ENCODE measurements at places on chromosomes 7 and 10.

DNA sequence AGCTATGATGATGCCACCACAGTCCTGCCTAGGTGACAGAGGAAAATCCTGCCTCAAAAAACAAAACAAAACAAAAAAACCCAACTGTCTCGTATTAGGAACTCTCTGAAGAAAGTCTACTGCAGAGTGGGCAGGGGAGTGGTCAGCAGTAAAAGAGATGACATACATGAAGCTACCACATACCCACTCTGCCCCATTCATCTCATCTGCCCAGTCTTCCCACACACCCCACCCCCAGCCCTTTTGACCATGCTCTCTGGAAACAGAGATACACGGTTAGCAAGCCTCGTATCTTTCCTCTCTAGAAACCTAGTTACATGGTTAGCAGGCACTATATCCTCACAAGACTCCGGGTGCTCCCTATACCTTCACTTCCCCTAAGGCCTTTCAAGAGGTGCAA, 8.3 kb downstream of the SLC37A3 start:
- DNase-seq, result no peak

GRCh38 chr7:37831244-37831643, 17.2 kb upstream of the NME8 start:
- no peak for DNase-seq

DNA sequence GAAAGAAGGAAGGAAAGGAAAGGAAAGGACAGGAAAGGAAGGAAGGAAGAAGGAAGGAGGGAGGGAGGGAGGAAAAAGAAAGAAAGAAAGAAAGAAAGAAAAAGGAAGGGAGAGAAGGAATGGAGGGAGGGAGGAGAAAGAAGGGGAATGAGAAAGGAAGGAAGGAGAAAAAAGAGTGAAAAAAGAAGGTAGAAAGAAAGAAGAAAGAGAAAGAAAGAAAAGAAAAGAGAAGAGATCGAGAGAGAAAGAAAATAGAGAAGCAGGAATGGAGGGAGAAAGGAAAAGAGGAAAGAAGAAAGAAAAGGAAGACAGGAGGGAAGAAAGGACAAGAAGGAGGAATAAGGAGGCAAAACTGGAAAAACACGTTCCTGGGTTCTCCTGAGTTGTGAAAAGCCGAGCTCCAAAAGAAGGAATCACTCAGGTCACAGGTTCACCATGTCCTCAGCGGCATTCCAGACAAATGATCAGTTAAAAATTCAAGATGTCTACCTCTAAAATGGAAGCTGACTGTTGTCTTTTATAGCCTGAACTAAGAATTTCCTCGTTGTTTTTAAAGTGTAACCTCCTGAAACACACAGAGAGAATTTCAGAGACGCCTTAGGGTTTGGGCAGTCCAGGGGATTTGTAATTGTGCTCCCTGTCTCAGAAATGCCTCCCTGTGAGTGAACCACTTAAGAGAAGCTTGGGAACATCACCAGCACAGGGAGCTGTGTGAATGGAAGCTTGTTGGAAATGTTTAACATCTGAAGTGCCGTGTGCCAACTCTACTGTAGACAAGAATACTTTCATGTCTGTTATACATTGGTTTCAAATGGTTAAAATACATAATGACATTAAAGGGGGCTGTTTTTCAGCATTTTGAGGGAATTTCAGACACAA, 80.7 kb downstream of the INHBA start:
- no peak for DNase-seq

- DNase-seq, result no peak
Measured at GRCh38 chr7:22574754-22575520, 74.9 kb upstream of the STEAP1B start.

- DNase-seq, result peak; percentile 59
Measured at GRCh38 chr10:90592638-90593302, 265.1 kb downstream of the HTR7 start.

DNA sequence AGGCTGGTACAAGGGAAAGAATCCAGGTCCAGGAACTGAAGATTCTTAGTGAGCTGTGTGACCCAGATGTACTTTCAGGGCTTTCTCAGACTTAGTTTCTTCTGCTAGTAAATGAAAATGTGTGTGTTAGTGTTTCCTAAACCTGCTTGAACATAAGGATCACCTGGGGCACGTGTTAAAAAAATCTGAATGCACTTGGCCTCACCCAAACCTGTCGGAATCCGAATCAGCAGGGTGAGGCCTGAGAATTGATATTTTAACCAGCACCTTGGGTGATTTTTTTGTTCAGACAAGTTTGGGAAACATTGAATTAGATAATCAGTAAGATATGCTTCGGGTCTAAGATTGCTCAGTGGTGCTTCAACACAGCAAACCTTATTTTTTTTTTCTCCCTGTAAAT, 59.7 kb downstream of the ZNF365 start:
- no peak for DNase-seq

DNA sequence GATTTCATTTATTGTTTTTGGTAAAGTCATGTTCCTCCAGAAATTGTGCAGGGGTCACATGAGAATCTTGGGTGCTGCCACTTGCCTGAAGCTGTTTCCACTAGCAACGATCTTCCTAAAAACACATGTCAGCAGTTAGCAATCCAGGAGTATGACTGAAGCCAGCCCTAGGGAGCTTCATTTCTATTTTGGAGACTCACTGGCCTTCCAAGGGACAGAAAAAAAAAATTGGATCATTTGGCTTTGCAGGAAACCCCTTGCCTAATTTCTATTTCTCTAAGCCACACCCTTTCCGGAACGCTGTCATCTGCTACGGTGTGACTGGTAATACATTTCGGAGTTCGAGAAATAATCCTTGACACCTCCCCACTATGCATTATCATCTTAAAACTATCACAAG, 204.7 kb downstream of the TAX1BP1 start:
- no peak for DNase-seq

GRCh38 chr7:116322541-116322940, 112.2 kb downstream of the TES start:
- DNase-seq, result no peak

DNA sequence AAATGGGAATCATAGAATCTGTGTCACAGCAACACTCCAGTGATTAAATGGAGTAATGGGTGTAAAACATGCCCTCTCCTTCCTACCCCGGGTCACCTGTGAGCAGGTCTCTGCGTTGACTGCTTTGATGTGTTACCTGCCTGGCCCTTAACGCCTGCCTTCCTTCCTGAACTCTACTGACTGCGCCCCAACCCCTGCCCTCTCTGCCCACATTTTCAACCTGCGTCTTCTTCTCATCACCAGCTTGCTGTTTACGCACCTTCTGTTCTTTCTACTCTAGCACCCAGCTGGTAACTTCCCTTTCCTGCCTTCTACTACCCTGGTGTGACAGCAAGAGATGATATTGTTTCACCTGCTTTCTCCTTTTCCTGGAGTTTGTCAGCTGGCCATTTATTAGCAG, 303.0 kb upstream of the LRGUK start:
- DNase-seq, result no peak

DNA sequence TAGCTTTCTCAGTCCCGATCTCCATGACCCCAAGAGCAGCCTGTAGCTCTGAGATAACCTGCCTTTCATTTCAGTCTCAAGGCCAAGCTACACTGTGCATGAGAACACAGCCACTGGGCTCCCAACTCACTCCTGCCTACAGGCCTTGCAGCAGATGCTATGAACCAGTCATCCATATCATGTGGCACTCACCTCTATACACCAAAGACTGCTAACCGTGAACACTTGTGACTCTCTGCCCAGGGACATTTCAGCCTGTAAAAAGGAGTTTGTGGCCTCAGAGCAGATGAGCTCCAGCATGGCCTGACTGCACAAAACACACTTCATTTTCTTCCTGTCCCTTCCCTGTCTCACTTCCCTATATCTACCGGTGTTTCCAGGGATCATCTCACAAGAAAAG, 56.9 kb upstream of the NPY start:
- DNase-seq, result no peak

- no peak for DNase-seq
Measured at GRCh38 chr10:4280461-4281189, 495.6 kb upstream of the KLF6 start.

GRCh38 chr7:80466636-80467035, 45.2 kb downstream of the GNAT3 start:
- DNase-seq, result no peak

- DNase-seq, result no peak
Measured at GRCh38 chr10:75209086-75209920, 1.3 kb upstream of the VDAC2 start.

DNA sequence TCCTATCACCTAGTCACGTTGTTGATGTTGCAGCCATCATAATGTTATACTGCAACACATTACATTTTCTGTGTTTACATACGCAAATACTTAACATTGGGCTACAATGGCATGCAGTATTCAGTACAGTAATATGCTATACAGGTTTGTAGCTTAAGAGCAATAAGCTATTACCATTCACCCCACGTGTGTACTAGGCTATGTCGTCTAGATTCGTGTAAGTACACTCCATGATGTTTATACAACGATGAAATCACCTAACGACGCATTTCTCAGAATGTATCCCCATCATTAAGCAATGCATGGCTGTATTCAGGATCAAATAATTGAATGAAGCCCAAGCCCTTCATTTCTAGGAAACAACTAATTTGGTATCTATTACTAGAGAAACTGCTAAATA, 43.4 kb upstream of the C1GALT1 start:
- DNase-seq, result no peak

GRCh38 chr7:18356191-18356645, 139.3 kb upstream of the HDAC9 start:
- no peak for DNase-seq

- no peak for DNase-seq
Measured at GRCh38 chr7:107108793-107109371, 59.9 kb upstream of the HBP1 start.

- DNase-seq, result no peak
Measured at GRCh38 chr10:48437546-48437945, 131.1 kb downstream of the MAPK8 start.

DNA sequence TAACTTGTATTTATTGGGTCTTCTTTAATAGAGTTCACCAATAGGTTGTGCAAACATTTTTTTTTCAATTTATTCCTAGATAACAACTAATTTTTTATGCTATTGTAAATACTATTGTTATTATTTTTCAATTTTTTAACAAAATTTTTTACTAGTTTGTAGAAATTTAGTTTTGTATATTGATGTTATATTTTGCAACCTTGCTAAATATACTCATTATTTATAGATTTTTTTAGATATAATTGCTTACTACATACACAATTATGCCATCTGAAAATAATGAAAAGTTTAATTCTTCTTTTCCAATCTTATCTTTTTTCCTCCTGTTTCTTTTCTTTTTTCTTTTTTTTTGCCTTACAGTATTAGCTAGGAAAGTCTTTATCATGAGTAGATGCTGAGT, 216.9 kb downstream of the SLC25A13 start:
- DNase-seq, result no peak

DNA sequence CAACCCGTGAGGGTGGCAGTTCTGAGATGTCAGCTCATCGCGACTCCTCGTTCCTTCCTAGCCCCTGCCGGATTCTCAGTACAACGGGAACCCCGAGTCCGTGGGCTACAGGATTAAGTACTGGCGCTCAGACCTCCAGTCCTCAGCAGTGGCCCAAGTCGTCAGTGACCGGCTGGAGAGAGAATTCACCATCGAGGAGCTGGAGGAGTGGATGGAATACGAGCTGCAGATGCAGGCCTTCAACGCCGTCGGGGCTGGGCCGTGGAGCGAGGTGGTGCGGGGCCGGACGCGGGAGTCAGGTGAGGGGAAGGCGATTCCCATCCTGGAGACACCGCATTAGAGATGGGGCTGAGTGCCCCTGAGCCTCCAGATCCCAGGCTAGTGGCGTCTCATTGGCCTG, 568.1 kb upstream of the FOXK1 start:
- DNase-seq, result no peak

DNA sequence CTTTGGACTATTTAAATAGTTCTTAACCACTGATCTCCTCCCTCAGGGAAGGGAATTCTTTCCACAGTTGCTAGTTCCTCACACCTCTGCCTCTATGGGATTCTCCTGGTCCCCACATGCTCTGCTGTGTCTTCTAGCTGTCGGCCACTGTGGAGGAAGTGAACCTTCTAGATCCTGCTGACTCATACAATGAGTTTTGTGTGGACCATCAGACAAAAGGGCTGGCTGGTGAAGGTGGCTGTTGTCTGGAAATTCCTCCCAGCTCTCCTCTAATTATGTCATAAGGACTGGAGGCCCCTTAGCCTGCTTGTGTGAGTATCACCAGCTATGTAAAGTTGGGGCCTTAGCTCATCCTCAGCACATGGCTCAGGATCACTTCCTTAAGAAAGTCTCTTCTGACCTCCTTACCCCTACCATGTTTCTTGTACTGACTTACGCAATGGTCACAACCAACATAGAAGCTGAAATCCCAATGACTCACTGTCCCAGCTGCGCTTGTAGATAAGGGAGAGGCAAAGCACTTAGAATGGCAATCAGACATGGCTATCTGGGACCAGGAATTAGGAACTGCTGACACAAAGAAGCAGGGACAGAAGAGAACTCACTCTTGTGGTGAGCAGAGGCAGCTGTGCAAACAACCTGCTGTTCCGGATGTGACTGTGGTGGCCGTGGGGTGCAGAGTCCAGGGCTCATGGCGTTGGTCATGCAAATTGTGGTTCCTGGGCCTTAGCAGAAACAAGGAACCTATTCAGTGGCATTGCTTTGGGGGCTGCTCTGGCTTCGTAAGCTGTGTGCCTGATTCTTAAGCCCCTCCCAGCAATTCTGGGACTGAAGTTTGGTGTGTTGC, 2.5 kb upstream of the MACC1 start:
- peak; percentile 83 for DNase-seq

DNA sequence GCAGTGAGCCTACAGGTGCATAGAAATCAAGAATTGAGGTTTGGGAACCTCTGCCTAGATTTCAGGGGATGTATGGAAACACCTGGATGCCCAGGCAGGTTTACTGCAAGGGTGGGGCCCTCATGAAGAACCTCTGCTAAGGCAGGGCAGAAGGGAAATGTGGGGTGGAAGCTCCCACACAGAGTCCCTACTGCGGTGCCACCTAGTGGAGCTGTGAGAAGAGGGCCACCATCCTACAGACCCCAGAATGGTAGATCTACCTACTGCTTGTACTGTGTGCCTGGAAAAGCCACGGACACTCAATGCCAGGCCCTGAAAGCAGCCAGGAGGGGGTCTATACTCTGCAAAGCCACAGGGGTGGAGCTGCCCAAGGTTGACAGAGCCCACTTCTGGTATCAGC, 533.5 kb downstream of the GPAM start:
- DNase-seq, result no peak

GRCh38 chr10:49740346-49741107, 21.6 kb downstream of the OGDHL start:
- no peak for DNase-seq

- no peak for DNase-seq
Measured at GRCh38 chr7:100540073-100540723, 1.2 kb downstream of the AGFG2 start.

DNA sequence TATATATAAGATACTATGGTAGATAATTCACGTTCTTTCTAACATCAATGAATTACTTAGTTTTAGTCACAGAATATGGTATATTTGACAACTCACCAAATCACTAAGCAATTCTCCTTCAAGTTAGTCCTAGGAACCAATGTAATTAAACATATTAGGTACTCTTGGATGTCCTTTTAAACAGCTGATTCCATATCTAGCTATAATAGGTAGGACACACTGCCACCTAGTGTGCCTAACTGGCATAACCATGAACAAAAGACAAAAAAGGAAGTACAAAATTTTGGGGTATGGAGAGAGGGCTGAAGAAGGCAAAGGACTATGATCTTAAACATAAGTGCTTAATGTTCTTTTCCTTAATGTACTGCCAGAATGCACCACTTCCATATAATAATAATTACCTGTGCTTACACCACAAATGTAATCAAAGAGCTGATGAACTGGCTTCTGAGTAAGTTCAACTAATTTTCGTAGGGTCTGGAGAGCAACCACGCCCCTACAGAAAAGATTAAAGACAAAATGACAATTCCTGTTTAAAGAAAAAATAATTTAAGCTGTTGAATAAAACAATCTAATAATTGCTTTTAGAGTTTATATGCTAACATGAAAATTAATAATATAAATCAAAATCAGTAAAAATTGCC, 28.7 kb downstream of the PNPLA8 start:
- peak; percentile 68 for DNase-seq

All from Ammon's horn (tissue), 1 donor.